ENCODE measurements at places on chromosomes 6 and 20.

DNA sequence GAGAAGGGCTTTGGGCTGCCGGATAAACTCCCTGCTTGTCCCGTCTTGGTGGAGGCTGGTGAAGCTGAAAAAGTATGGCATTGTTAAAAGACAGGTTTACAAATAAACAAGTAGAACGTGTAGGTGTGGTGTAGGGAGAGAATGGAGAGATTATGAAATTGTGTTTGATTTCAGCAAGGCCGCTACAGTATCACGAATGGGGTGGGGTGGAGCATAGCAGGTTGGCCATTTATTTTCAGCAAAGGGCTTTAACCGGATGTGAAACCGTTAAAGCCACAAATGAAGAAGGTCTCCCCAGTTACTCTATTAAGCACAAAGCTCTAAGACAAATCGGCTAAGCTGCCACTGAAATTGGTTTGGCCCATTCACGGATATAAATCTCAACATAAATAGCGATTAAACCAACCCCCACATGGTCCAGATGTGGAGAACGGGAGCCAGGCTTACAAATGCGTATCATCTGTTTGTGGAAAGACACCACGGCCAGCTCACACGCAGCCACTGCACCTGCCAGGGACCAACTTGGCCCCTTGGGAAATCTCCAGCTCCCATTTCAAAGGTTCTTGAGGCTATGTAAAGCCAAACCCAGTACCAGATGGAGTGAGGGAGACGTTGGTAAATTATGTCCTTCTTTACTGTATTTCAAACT, 94.0 kb downstream of the ZMYND8 start:
- DNase-seq, result no peak

GRCh38 chr6:21981235-21981833, 315.5 kb downstream of the PRL start:
- DNase-seq, result no peak

GRCh38 chr6:93177438-93177837, 241.9 kb downstream of the EPHA7 start:
- DNase-seq, result no peak

DNA sequence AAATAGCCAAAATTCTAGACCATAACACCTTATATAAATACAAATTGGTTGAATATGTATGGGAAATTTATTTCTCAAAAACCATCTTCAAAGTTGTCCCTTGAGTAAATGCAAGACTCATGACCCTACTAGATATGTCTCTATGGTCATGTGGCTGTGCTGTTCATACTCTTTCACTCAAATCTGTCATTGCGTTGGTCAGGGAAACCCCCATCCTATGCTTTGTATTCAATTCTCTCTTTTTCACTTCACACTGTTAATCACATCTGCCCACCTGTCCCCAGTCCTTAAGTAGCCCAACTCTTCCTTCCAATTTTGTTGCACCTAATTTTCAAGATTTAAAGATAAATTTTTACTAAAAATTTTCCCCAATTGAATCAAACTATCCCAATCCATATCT, 51.0 kb downstream of the RPS12 start:
- no peak for DNase-seq

DNA sequence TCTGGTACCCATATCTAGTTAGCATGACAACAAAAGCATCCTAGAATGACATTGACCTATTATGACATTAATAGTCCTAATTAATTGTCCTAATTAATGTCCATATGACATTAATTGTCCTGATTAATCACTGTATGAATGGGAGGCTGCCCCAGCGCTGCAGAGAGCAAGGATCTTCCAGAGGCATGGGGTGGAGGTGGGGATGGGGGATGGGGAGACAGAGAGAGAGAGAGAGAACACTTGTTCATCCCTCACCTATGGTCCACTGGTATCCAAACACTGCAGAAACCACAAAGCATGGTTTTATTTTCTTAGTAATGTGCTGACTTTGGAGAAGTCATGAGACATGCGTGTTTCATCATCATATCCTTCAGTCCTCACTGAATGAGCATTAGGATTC, 235.1 kb downstream of the FNDC1 start:
- DNase-seq, result no peak

DNA sequence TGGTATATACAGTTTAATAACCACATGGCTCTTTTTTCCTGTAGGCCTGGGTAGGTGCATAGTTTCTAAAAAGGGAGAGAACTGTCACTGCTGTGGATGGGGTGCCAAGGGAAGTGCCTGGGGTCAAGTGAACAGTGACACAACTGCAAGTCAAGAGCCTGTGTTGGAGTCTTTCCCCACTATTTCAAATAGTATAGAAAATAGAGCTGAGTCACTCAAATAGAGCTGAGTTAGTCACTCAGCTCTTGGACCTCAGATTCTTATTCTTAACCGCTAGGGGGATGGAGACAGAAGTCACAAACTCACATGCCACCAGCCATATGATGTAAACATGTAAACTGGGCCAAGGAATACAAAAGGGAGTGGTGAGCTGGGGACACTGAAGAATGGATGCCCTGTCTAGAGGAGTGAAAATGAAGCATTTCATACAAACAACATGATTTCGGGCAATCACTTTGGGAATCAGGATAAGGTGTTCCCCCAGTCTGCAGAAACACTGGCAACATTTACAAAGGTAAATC, 2.1 kb downstream of the NQO2 start:
- no peak for DNase-seq

DNA sequence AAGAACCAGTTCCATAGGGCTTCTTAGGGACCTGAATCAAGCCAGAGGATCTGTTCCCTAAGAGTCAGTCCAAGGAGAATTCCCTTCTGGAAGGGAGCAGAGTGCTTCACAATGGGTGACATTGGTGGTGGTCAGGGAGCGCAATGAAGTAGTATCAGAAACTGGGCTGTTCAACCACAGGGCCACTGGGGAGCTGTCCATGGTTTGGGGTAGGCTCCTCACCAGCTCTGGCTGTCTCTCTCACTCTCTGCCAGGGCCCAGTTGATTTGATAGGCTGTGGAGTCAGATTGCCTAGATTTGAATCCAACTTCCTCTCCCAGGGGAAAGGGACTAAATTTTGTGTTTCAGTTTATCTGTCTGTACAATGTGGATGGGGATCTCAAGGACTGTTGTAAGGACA, 36.7 kb upstream of the CHD6 start:
- DNase-seq, result no peak

DNA sequence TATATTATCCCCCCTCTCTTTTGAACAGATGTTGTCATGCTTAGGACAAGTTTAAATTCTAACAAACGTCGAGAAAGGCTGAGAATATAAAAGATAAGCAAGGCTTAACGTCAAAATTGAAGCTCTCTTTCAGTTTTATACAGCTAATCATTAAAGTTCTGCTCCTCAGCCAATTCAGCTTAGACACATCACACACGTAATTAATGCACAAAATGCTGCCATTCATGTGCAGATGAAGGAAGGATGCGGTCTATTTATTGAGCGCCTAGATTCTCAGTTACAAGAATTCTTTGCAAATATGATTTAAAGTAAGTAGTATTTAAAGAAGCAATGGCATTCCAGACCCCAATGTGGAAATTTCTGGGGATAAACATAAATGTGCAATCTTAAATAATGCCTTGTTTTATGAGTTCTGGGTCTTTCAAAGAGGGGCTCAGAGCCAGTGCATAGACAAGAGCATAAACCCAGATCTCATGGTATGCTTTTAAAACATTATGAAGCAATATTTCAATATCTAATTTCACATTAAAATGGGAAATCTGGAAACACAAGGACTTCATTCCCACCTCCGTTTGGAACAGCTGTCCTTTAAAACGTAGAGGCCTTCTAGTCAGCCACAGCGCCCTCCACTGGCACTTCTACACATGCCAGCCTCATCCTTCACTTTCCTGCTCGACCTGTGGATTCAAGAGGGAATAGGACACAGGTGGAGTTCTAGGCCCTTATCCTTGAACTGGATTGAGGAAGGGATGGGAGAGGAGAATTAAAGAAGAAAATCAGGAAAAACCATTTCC, 85.8 kb downstream of the LYRM4 start:
- DNase-seq, result no peak

GRCh38 chr20:51660672-51661608, 107.2 kb downstream of the ATP9A start:
- no peak for DNase-seq

GRCh38 chr6:153312634-153313033, 181.6 kb upstream of the RGS17 start:
- DNase-seq, result peak; percentile 54

GRCh38 chr6:43951063-43951755, 176.0 kb downstream of the MRPL14 start:
- peak; percentile 54 for DNase-seq

DNA sequence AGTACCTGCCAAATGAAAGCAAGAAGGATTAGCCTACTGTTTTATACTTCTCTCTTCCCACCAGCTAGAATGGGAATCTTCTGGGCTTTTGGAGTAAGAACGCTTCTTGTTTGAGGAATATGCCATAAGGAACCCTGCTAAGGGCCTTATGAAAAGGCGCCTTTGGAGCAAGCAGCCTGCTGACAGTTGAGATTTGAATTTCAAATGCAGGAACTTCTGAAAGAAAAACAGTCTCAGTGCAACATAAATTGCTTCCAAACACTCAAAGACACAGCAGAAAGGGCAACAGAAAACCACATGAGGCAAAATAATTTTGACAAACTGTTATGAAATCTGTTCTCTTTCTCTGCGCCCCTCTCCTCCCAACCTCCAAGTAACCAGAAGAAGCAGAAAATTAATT, 149.4 kb upstream of the B3GAT2 start:
- no peak for DNase-seq

GRCh38 chr6:95017922-95018321, 559.4 kb upstream of the MANEA start:
- DNase-seq, result no peak

- DNase-seq, result no peak
Observed at GRCh38 chr20:63141531-63141930, 74.4 kb downstream of the YTHDF1 start.

- DNase-seq, result no peak
Observed at GRCh38 chr6:140433072-140433471, 1058.6 kb upstream of the CITED2 start.

GRCh38 chr6:55009131-55009530, 162.6 kb downstream of the FAM83B start:
- no peak for DNase-seq

DNA sequence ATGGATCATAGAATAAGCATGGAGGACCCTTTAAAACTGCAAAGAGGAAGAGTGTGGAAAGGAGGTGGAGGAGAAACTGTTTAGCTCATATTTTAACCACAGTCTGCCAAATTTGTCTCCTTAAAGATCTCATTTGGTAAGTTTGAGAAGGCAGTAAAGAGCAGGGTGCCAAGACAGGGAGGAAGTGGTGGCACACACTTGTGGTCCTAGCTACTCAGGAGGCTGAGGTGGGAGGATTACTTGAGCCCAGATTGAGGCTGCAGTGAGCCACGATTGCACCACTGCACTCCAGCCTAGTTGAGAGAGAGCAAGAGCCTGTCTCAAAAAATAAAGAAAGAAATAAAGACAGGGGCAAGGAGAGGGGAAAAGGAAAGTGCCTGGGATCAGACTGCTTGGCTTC, 16.8 kb upstream of the DCBLD1 start:
- DNase-seq, result no peak

DNA sequence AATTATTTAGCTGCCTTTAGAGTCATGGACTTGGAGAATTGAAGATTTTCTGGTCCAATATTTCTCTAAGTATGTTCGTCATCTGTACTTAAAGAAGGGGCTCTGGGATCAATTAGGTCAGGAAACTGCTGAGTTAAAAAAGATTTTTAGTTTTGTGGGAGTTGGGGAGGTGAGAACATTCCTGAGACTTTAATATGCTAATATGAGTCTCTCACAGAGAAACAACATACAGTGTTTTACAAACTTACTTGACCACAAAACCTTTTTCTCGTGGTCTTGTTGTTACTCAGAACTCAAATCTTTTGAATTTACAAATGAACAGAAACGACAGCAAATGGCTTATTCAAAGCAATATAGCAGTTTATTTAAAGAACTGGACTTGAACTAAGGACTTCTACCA, 67.9 kb downstream of the LIN28B start:
- no peak for DNase-seq

GRCh38 chr6:5450073-5450472, 188.8 kb downstream of the FARS2 start:
- no peak for DNase-seq

DNA sequence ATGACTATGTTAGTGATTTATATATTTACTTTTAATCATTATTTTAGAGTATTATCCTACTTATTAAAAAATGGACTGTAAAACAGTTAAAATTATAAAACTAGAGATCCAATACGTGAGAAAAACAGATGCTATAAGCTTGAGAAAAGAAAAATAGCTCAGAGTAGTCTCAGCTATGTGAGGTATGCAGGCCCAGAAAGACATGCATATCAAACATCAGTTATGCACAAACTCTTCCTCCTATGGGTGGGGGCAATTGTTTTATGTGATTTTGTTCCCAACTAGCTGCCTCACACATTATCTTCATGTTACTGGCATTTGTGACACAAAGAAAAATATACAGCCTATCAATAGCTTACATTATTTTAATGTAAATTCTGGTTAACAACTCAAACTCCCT, 28.8 kb downstream of the RARS2 start:
- no peak for DNase-seq

GRCh38 chr20:59331721-59332329, 31.4 kb downstream of the EDN3 start:
- no peak for DNase-seq

DNA sequence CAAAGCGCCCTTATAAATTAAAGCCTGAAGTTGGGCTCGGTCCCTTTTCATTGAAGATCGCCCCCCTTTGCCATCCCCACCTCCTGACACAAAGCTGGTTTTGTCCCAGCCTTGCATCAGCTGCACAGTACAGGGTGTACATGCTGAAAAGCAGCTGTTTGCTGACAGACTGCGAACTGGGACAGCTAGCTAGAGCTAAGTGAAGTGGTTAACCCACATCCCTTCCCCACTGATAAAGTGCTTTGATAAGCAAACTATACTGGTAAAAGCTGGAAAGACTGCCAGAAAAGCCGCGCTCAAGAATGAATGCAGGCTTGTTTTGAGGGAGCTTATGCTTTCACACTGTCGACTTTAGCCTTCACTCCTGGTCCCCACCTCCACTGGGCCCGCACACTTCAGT, 207.3 kb downstream of the GMDS start:
- DNase-seq, result no peak

- DNase-seq, result no peak
Observed at GRCh38 chr20:4138056-4138455, 122.7 kb upstream of the RNF24 start.

- no peak for DNase-seq
Observed at GRCh38 chr6:98885330-98885729, 51.0 kb downstream of the POU3F2 start.

GRCh38 chr20:8602389-8603116, 466.3 kb upstream of the PLCB4 start:
- DNase-seq, result no peak

DNA sequence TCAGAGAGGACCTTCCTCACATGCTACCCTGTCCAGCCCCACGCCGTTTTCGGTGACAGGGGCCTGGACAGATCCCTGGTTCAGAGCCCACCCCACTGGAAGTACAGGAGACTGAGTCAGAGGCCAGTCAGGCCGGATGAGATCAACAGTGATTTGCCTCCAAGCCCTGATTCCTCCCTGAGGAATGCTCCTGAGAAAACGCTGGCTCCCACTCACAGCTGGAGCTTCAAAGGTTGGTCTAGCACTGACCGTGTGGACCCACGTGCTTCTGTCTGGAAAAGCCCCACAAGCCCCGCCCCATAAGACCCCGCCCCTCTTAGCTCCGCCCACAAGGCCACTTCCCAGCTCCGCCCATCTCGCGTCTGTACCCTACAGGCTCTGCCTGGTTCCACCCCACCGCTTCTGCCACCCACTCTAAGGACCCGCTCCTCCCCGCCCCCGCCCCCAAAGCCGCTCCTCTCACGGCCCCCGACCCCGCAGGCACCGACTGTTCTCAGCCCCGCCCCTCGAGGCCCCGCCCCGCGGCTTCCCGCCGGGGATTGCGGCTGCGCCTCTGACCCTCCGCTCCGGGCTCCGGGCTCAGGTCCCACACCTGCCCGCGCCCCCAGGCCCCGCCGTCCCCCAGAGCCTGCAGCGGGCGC, 64.9 kb upstream of the BHLHE23 start:
- DNase-seq, result no peak
